ENCODE measurements at places on chromosomes 3 and 15. TPM values are rescaled to one million over a fixed set of nuclear protein-coding genes. Genes with fewer than 3 reads are reported as not detected.

- no peak for DNase-seq
Observed at GRCh38 chr3:196122021-196122687, 40.3 kb upstream of the TFRC start.

DNA sequence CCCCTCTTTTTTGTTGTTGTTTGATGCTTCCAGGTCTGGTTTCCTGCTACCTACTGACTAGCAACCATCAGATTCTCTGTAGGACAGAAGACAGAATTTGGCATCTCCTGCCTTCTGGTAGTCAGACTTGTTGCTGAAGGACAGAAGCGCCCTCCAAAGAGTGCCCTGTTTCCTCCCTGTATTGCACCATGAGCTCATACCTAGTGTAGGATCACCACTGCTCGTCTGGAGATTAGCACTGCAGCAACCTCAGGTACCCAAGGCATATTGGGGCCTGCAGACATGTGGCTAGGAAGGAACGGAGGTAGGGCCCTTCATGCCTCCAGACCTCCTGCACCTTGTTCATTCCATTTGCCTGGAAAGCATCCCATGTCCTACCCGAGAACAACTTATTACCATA lies 78.1 kb downstream of the NPTN start:
- no peak for DNase-seq

The CP gene
- not detected for total RNA-seq

The HACD3 gene
- 111 TPM for total RNA-seq

The TRPC1 gene
- 2.3 TPM for total RNA-seq

The THSD4 gene
- 14.4 TPM for total RNA-seq

All from MG63 (cell line).